ENCODE measurements at places on chromosomes 3 and 15.

DNA sequence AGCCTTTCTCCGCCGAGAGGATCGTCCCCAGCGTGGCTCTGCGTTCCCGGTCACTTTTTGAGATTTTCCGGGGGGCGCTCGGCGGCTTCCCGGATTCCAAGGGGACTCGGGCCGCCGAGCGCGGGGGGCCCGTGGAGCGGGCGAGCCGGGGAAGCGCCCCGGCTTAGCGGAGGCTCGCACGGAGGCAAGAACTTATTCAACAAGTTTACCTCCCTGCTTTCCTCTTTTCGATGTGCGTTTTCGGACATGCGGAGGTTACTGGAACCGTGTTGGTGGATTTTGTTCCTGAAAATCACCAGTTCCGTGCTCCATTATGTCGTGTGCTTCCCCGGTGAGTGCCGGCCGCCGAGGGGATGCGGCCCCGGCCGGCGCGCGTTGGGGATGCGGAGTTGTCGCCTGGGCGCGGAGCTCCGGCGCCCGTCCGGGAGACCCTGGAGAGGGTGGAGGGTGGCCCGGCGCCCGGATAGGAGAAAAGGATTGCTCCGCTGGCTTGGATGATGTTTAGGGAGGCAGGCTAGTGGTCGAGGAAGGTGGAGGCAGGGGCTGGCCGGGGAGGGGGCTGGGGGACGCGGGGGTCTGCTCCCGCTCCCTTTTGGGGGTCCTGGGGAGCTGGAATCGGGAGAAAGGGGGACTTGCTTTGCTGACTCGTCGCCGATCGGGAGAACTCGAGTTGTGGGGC lies 810 bp downstream of the PTPRG start:
- DNase-seq = no peak

DNA sequence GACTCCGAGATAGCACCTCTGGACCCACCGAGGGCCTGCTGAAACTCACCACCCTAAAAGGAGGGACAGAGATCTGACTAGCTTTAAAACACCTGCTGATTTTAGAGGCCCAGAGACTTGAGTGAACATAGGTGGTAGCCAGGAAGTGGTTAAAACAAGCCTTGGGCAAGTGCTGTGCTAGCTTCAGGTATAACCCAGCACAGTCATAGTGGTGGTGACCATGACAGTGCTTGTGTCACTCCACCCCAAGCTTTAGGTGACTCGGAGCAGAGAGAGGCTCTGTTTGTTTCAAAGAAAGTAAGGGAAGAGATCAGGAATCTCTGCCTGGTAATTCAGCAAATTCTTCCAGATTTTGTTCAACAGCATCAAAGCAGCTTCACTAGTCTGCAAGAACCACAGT lies 641.1 kb upstream of the BCHE start:
- DNase-seq = no peak

DNA sequence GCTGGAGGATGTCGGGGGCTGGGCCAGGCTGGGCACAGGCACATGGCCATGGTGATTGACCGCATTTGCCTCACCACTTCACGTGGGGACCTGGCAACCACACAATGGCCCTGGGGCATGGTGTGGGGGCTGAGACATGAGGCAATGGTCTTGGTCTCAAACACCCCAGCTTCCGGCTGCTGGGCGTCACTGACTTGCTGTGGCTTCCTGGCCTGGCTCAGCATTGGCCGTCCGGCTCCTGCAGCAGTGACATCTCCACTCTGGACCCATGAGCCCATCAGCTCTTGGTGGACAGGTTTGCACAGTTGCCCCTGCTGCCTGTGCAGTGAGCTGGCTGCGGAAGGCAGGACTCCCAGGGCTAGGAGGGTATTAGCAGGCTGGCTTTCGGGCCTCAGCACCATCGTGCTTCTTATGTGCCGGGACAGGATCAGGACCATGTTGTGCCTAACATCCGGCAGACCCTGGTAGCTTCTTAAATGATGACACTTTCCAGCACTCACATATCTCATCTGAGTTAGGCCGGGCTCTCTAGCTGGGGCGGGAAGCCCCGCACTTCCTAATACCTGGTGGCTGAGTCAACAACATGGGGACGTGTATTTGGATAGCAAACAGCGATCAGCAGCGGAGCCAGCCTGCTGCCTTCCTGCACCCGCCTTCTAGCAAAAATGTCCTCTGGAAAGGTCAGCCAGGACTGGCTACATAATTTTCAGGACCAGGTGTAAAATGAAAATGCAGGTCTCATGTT lies 34.1 kb downstream of the ZNF710 start:
- no peak for DNase-seq

GRCh38 chr3:24487325-24488262 lies 7.1 kb downstream of the THRB start:
- DNase-seq = no peak

GRCh38 chr3:139198929-139199328 lies 144.9 kb upstream of the MRPS22 start:
- DNase-seq = no peak

DNA sequence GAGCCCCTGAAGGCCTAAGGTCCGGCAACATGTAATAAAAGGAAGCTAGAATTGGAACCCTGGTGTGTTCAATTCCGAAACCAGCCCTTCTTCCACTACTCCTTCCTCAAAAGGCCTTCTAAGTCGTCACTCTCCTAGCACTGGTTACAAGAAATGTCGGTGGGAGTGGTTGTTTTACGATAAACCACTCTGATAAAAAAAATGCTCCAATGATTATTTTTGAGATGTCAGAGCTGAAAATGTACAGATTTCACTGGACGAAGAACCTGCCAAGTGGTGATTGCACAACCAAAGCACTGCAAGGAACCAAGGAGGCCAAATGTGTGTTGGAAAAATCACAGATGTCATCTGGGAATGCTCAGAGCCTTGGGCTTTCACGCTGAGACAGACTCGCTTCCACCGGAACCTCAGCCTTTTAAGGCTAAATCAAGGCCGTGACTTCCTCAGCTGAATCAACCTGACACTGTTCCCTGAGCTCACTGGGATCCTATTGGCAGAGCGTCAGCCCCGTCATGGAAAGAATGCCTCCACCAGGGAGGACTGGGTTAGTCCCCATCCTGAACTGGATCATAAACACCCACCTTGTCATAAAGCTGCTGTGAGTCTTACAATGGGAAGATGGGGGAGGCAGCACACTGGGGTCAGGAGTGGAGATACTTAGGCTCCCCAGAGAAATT lies 108.1 kb upstream of the THBS1 start:
- no peak for DNase-seq

DNA sequence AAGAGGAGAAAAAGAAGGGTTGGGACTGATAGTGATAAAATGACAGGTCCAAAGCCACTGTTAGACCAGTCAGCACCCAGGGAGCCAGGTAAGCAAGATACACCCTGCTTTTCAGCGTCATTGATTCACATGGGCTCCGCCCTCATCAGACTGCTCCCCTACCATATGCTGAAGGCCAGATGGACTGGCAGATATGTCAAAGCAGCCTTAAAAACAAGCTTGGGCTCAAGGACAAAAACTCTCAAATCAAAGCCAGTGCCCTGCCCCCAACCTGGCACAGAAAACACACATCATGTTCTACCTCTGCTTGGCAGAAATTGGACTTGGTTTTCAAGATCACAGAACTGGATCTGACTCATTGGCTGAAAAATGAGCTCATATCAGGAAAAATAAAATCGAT lies 33.4 kb downstream of the SH3BP5 start:
- DNase-seq = no peak

- no peak for DNase-seq
These were observed 15.7 kb upstream of the USF3 start for GRCh38 chr3:113712129-113712528.

GRCh38 chr15:87589134-87589533 lies 667.4 kb downstream of the NTRK3 start:
- no peak for DNase-seq

- no peak for DNase-seq
These were observed 9.9 kb upstream of the RPL29 start for GRCh38 chr3:52005571-52005986.

DNA sequence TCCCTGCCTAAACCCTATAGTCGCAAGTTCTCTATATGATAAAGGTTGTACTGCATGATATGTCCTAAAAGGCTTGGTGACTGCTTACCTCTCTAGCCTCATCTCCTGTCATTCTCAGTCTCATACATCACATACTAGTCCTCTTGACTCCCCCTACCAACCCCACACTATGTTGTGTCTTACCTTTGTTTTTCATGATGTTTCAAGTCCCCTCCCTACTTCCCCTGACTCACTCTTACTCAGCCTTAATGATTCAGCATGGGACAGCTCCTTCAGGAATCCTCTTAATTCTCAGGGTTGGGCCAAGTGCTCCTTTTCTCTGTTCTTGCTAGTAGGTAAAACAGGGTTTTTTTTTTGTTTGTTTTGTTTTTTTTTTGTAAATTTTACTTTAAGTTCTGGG lies 49.6 kb downstream of the SLMAP start:
- no peak for DNase-seq

DNA sequence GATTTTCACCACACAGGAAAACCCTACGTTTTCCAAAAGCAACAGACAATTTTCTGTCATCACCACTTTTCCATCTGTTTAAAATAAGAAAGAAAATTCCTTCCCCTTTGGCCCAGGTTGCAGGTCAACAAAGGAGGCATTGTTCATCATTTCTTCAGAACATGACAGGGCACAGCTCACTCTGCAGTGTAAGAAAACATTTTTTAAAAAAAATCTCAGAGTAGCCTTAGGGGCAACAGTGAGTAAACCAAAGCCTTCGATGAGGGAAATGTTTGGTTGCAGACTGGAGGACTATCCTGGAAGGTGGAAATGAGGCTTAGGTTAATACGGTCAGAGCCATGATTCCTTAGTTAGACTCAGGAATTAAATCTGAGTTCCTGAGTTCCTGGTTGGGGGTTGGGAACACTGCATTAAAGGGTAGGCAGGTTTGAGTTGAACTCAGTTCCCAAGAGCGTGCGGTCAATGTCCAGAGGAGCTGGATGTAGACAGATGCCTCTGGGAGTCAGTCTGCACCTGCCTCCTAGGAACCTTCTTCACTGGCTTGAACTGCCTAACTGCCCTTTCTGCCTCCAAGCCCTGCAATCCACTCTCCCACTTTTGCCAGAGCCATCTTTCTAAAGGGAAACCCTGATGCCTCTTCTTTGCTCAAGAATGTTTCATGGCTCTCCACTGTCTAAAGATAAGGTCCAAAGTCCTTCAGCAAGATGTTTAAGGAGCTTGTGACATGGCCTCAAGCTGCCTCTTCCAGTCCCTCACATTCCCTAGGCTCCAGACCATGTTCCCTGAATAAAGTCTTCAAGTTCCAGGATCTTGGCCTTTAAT lies 3.3 kb upstream of the HES1 start:
- DNase-seq = no peak

- DNase-seq = no peak
These were observed 135.6 kb downstream of the ADAMTS9 start for GRCh38 chr3:64552160-64552559.

DNA sequence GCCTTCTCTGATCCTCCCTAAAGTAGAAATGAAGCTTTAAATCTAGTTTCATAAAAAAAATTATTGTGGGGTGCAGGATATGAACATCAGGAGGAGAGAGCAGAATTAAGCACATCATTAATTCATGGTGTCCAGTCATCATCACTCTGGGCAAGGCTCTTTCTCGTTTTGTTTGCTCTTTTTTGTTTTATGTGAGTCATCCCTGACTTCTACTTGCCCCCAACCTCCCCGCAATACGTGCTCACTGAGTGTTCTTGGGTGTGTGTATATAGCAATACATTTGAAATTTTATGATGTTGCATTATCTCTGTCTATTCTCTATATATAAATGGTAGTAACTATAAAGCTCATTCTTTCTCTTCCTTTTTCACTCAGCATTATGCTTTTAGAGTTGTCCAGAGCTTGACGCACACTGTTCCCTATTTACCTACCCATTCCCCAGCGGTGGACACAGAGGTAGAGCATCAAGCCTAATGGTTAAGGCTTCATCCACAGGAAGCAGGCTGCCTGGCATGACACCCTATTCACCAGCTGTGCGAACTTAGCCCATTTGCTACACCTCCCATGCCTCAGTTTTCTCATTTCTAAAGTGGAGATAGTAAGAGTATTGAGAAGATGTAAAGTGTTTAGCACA lies 72.3 kb downstream of the CD200R1L start:
- no peak for DNase-seq

DNA sequence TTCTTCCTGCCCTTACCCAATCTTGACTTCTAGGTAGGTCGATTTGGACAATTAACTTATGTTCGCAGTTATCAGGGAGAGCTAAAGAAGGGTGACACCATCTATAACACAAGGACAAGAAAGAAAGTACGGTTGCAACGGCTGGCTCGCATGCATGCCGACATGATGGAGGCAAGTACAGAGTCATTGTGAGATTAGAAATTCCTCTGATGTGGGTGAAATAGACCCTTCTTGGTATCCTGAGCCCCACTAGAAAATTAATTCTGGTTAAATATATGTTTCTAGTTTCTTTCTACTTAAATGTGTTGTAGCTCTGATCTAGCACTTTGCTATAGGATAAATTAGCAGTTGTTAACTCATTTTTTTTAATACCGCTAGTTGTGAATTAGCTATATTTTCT lies 13.6 kb downstream of the LXN start:
- no peak for DNase-seq

DNA sequence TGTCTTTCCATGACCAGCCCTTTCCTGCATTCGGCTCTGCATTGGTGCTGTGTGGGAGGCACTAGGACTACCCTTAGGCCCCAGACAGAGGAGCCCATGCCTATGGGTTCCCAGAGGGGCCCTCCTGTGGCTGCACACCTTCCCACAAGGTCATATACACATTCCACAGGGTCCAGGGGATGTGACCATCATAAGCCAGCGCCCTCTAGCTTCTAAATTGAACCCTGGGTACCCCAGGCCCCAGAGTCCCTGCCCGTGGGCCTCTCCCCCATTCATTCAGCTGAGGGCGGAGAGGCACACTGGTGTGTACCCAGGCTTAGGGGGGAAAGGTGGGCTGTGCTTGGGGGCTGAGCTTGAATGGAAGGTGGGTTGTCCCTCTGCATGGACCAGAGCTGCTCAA lies 10.2 kb upstream of the SLC6A6 start:
- DNase-seq = no peak

DNA sequence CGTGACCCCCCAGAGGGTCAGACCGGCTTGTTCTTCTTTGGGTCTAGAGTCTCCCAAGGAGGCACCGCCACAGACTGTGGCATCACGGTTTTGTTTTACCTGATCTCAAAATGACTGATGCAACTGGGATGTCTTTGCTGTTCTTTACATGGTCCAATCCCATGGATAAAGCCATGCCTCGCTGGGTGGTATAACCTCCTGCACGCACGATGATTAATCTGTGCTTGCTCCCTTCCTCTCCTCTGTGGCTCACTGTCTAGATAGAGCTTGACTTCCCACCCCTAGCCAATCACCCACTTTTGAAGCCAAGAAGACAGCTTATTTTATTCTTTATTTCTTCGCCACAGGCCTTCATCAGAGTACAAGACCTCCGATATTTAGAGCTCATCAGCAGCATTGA lies 36.6 kb upstream of the RHO start:
- no peak for DNase-seq

- DNase-seq = no peak
These were observed 172.6 kb upstream of the CNTN3 start for GRCh38 chr3:74787011-74787410.

Data from stimulated activated CD8-positive, alpha-beta memory T cell treated with anti-CD3 and anti-CD28 coated beads, Interleukin-2, amount 100 ng/mL, for 48 hours (primary cell).